ENCODE measurements at places on chromosomes 4 and X.

GRCh38 chrX:69257499-69258127 lies 92.4 kb upstream of the PJA1 start:
- DNase-seq, result no peak

DNA sequence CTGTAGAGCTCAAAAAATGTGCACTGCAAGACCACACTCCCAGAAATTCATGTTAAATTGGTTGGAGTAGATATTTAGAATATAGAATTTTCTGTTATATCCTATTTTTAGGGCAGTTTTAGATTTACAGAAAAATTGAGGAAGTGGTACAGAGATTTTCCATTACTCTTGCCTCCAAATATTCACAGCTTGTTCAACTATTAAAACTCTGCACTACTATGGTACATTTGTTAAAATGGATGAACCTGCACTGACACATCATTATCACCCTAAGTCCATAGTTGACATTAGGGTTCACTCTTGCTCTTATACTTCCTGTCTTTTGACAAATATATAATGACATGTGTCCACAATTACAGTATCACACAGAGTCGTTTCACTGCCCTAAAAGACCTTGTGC lies 1724.5 kb downstream of the C4orf33 start:
- no peak for DNase-seq

- no peak for DNase-seq
Observed at GRCh38 chr4:80173841-80174240, 23.5 kb upstream of the PRDM8 start.

- DNase-seq, result no peak
Observed at GRCh38 chr4:86963697-86964096, 28.9 kb downstream of the AFF1 start.

- DNase-seq, result no peak
Observed at GRCh38 chr4:181004056-181004455, 1239.1 kb upstream of the TENM3 start.

GRCh38 chr4:112563431-112564200 lies 47.6 kb upstream of the NEUROG2 start:
- DNase-seq, result no peak

GRCh38 chr4:139214039-139214534 lies 37.1 kb upstream of the ELF2 start:
- DNase-seq, result no peak

DNA sequence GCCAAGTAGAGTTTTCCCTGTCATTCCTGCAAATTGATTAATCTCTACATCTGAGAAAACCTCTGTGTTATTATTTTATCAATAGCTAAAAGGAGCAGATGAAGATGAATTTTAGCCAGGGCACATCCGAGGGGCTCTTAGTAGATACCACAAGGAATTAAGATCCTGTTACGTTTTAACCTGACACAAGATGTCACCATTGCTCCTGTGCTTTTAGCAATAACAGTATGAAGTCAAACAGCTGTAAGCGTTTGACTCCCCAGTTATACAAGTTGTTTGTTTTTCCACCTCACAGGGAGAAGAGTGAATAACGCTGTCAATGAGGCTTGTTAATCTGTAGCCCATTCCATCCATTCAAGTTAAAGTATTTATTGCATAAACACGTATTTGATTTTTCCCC lies 76.0 kb upstream of the AP1S2 start:
- no peak for DNase-seq

- DNase-seq, result no peak
Observed at GRCh38 chrX:19513383-19513782, 1.9 kb downstream of the MAP3K15 start.

- no peak for DNase-seq
Observed at GRCh38 chr4:156472624-156473023, 499.0 kb downstream of the PDGFC start.

DNA sequence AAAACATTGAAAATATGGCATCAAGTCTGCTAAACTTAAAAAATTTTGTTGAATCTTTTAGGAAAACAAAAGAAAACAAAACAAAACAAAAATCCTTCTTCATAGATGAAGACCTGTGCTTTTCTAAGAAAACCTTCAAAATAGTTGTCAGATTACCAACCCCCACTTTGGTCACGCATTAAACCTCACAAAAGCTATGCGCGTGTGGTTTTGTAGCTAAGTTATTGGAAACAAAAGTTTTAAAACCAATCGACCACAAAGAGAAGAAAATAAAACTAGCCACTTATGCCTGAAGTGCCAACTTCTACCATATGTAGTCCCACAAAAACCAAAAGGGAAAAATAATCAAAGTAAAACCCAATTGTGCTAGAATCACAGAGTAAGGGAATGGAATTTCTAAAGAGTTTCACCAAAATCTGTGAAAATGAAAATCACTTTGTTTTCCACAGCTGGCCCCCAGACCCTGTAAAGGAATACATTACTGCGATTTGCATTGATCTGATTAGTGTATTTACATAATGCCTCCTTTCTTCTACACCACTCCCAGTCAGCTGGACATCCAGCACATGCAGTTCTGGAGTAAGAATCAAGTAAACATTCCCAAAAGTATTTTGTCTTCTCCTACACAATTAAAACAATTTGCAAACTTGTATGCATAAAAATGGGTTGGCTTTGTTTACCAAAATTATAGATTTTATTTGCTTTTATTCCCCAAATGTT lies 330.1 kb upstream of the DKK2 start:
- DNase-seq, result no peak

DNA sequence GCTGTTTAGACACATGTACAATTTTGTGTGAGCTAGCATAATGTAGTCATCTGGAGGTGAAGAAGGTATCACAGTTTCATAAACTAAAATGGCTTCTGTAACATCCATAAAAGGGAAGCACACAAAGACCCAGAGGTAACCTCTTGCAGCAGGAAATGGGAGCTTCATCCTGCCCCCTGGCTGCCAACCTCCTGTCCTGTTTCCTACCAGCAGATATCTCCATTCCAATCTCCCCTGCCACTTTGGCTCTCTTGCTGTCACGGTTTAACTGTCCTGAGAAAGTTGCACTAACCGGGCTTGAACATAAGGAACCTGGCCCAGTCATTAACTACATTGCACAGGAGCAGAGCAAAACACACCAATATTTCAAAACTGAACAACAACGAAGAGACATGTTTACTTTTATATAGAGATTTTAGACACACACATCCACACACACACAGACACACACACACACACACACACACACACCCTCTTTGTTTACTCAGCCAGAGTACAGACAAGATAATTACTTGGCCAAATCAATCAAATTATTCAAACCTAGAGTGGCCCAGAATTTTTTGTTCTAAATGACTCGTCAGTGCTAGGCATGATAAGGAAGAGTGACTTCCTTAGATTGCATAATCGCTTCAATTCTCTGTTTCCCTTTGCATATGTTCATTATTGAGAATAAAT lies 24.2 kb downstream of the MID2 start:
- no peak for DNase-seq

- no peak for DNase-seq
Observed at GRCh38 chr4:15100994-15101695, 98.9 kb downstream of the CPEB2 start.

DNA sequence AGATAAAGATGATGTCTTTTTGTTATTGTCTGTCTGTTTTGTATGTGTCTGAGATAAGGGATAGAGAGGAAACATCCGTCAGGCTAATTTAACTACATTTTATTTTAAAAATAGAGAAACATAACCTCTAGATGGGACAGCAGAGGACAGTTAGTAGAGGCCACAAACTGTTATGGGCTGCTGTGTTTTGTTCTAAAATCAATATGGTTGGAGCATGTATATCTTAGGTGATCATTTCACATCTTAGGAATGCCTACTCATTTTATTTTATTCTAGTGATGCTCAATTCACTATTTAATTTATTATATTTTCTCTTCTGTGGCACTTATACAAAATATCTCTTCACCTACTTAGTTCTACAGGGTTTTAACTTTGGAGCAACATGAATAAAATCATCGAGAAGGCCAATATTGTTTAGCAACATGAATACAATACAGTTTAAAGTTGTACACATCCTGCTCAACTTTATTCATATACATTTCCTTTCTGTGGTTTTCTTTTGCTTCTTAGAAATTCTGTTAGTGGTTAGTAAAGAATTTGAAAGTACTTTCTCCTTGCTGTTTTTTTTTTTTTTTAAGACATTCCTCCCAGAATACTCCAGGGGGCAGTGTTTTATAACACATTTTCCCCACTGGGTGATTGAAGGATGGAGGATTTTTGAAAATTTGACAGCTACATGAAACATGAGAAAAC lies 392.9 kb downstream of the UNC5C start:
- DNase-seq, result no peak

DNA sequence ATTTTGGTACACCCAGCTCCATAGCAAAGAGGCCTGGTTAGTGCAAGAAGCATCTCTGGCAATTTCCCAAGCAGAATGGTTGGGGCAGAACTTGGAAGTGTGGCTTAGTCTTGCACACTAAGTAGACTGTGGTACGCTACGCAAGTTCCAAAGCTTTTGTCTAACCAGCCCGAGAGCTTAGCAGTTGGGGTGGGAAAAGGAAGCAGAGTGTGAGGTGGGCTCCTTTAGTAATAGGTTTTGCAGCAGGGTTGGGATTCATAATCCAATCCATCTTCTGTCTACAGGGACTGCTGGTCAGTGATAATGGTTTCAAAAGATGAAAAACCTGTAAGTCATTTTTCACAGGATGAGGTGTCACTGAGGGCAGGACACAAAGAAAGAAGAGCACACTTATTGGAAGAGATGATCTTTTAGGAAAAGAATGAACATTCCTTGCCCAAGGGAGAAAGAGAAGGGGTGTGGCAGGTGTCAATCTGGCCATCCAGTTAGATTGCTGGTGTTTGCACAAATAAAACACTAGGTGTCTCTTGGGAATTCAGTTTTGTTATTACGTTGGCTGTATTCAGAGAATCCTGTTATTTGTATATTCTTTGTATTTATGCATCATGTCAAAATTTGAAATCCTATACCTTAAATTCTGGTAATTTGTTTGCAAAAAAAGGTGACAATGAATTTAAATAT lies 244.3 kb downstream of the GPAT3 start:
- DNase-seq, result no peak

GRCh38 chr4:60313611-60314178 lies 886.4 kb upstream of the ADGRL3 start:
- no peak for DNase-seq

DNA sequence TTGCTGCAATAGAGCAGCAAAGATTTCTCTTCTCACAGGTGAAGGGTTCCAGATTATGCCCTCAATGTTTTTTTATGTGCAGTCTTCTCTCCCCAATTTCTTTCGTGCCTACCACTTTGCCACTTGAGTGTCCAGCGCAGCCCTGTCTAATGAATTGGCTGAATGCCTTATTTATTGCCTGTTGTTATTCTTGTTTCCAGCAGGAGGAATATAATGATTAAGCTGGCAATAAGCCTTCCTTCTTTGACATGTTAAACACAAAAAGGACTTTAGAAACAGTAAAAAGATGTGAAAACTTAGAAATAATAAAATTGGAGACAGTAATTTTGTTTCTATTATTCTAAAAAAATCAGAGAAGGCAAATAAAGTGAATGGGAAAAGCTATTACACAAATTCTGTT lies 34.6 kb upstream of the FRAS1 start:
- DNase-seq, result no peak

DNA sequence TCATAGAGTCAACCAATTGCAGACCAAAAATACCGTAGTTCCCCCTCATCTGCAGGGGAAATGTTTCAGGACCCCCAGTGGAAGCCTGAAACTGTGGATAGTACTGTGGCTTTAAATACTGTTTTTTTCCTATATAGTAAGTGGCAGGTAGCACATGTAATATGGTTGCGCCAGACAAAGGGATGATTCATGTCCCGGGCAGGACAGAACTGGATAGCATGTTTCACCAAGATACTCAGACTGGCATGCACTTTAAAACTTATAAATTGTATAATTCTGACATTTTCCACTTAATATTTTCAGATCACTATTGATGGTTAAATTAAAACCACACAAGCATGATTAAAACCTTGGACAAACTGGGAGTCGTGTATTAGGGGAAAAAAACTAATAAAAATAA lies 276.3 kb upstream of the AGA start:
- DNase-seq, result no peak

- no peak for DNase-seq
Observed at GRCh38 chr4:168208957-168209614, 109.5 kb downstream of the DDX60 start.

DNA sequence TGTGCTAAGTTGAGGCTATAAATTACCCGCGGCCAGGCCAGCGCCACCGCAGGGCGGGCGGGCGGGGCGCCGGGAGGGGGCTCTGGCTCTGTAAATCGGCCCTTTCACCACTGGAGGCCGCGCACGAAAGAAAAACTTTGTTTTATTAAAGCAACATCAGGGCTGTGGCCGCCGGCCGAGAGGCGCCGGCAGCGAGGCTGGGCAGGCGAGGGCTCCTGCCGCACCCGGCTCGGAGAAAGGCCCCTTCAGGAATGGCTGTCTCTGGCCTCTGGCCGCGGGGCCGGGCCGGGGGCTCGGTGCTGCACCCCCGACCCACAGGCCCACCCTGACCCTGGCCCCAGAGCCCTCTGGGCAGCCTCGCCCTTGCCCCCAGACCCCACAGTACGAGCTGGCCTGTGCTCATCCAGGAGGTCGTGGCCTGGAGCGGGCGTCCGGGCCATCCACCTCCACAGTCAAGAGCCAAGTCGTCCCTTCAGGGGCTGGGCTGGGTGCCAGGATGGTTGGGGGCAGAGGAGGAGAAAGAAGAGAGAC lies 29.5 kb upstream of the FGFR3 start:
- DNase-seq, result no peak

- DNase-seq, result no peak
Observed at GRCh38 chr4:140136509-140136908, 17.5 kb downstream of the MAML3 start.

DNA sequence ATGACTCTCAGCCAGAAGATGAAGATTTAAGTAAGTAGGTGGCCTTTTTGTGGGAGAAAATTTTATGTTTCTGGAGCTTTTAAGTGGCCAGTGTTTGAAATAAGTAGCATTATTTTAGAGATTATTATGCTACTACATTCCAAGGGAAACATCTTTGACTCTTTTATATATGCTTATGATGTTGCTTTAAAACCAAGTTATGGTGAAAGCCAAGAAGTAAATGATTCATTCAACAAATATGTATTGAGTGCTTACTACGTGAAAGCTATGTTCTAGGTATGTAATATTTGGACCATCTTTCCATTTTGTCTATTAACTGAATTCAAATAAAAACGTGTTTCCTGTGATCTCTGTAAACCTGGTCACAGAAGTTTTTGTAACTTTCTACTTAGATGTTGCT lies 58.3 kb downstream of the ZFX start:
- no peak for DNase-seq

DNA sequence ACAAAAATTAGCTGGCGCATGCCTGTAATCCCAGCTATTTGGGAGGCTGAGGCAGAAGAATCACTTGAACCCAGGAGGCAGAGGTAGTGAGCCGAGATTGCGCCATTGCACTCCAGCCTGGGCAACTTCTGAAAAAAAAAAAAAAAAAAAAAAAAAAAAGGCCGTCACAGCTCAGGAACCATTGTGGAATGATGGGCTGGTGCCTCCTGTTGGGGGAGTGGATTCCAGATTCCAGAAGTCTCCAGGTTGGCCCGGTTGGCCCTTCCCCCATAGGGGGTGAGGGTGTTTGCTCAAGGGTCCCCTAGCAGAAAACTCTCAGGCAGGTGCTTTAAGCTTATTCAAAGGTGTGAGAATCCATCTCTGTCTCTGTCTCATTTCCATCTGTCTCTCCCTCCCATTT lies 11.5 kb downstream of the SH3TC1 start:
- DNase-seq, result no peak

- no peak for DNase-seq
Observed at GRCh38 chrX:134570899-134571298, 87.4 kb downstream of the PLAC1 start.
